ENCODE measurements at places on chromosomes 4 and X.

DNA sequence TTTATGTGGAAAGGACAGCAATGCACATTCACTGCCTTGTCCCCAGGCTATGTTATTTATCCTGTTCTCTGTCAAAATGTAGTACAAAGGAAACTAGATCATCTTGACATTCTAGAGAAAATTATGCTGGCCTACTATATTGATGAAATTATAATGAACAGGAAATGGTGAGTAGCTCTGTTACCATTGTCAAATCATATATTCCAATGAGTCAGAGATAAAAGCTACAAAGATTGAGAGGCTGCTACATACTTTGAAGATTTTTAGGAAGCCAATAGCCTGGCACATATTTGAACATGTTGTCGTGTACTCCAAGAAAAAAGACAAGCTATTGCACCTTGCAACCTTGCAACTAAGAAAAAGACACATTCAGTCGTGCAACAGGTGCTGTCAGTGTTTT lies 52.7 kb upstream of the TET2 start:
- DNase-seq, result no peak

- no peak for DNase-seq
These were observed 53.8 kb upstream of the CLCN4 start for GRCh38 chrX:10103023-10103422.

GRCh38 chr4:177810220-177810619 lies 368.0 kb upstream of the AGA start:
- DNase-seq, result no peak

DNA sequence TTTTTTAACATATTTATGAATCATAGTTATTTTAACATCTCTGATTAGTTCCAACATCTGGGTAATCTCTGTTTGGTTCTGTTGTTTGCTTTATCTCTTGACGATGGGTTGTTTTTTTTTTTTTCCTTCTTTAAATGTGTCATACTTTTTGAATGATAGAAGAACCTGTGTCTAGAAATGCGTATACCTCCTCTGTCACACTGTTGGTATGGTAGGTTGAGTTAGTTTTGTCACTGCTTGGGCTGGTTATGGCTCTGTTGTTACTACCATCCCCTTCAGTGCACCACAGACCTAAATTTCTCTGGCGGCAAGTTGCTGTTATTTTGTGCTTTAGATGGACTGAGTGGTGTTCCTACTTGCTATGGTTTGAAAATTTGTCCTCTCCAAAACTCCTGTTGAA lies 16.8 kb downstream of the STIM2 start:
- no peak for DNase-seq

DNA sequence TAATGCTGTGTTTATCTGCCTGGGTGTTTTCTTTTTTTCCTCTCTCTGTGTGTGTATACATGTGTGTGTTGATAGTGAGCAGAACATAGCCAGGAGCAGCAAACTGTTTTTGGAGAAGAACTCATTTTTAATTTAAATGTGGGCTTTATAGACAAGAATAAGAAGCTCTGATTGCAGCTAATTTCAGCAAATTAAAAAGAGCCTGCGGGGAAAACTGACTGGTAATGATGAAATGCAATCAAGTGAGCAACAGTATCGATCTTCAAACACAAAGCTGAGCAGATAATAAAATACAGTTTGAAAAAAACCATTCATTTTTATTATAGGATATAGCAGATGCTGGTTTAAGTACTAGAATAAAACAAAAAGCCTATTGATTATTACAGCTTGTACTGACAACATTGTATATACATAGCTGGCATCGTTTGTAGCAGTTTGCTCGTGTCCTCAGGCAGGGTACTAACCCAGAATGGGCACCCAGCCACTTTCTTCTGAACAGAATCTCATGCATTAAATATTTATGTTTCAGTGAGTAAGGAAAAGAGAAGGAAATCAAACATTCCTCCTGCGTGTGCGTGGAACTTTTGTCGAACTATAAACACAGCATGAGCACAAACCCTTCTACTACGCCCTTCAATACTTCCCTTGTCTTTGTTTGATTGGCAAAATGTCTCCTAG lies 73.5 kb upstream of the ZFP42 start:
- DNase-seq, result no peak

GRCh38 chrX:2188330-2188792 lies 312.4 kb downstream of the DHRSX start:
- no peak for DNase-seq

DNA sequence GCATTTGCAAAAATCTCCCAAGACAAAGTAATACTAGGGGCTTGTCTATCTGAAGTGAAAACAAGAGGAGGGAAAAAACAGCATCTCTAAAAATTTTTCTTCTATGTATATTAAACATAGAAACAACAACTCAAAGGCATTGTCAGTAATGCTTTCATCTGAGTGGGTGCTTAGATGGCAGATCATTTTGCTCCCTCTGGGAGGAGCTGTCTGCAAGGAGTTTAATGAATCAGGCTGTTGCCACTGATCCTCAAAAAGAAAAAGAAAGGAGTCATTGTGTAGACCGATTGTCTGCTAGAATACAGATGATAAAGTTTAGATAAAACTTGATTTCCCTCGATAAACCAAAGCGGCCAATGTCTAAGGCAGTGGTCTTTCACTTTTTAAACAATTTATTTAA lies 49.7 kb upstream of the KLHL8 start:
- no peak for DNase-seq

DNA sequence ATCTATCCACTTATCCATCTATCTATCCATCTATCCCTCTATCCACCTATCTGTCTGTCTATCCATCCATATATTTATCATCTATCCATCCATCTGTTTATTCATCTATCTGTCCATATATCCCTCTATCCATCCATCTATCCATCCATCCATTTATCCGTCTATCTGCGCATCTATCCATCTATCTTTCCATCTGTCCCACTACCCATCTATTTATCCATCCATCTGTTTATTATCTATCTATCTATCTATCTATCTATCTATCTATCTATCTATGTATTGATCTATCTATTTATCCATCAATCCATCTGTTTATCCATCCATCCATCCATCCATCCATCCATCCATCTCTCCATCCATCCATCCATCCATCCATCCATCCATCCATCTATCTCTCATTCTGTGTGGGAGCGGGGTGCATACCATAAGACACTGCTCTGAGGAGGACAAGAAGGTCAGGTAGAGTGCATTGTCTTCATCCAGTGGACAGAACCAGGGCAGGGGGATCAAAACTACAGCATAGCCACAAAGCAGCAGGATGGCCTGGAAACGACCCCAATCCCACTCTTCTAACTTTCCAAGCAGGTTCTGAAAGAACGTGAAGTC lies 53.2 kb upstream of the ENPP6 start:
- no peak for DNase-seq

- no peak for DNase-seq
These were observed 16.5 kb upstream of the SOX3 start for GRCh38 chrX:140521393-140521792.

GRCh38 chr4:153209410-153209809 lies 5.2 kb downstream of the TRIM2 start:
- no peak for DNase-seq

- no peak for DNase-seq
These were observed 181.8 kb upstream of the GPRIN3 start for GRCh38 chr4:89489338-89489771.

GRCh38 chr4:168722391-168722790 lies 225.5 kb downstream of the PALLD start:
- DNase-seq, result no peak

DNA sequence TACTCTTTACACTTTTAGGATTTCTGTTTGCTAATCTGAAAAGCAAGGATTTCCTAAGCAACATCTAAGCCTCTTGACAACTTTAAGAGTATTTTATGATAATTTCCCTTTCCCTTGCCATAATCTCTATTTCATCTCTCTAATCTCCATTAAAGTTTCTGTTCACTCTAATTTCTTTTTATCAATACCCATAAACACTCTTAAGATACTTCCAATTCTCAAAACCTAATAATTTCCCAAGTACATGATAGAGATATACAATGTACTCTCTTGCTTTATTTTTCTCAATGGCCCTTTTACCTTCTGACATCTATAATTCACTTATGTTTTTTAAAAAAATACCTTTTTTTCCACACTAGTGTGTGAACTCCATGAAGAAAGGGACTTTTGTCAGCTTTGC lies 26.8 kb downstream of the DAPP1 start:
- DNase-seq, result no peak

- no peak for DNase-seq
These were observed 20.2 kb upstream of the MTM1 start for GRCh38 chrX:150548251-150548650.

All from GM18507 (cell line).